Ecto neural progenitor cell (in vitro differentiated cells): ENCODE measurements at places on chromosomes 11 and 22.

- no peak for DNase-seq
These were observed 29.8 kb upstream of the NFAM1 start for GRCh38 chr22:42462016-42462415.

GRCh38 chr22:39481595-39481994, 20.5 kb upstream of the MIEF1 start:
- DNase-seq, result no peak

- no peak for DNase-seq
These were observed 40.7 kb downstream of the FAM181B start for GRCh38 chr11:82692981-82693380.

DNA sequence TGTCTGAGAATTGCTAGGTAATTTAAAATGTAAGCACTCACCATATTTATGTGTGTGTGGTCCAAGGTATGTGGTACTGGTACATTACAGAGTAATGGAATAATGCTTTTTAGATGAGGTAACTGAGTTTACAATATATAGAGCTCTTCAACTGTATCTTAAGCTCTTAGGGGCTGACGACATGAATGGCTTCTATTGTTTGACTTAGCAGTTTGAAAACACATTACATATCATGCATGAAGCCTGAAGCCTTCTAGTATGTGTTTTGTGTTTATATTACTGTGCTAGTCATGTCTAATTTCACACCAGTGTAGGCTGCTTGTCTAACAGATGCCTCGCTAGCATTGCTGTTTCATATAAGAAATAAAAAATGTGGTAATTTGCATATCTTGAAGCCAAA, 37.2 kb downstream of the GAS2 start:
- DNase-seq, result no peak

DNA sequence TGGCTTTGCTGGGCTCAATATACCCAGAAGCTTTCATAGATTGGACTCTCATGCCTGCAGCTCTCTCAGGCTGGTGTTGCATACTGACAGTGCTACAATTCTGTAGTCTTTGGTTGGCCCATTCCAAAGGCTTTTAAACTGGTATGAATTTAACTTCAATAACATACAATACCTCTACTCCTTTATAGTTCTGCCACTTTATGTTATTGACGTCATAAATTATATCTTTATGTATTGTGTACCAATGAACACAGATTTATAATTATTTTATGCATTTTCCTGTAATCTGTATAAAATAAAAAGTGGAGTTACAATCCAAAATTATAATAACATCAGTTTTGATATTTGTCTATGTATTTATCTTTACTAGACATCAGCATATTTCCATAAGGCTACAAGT, 16.2 kb downstream of the PATE2 start:
- DNase-seq, result no peak

DNA sequence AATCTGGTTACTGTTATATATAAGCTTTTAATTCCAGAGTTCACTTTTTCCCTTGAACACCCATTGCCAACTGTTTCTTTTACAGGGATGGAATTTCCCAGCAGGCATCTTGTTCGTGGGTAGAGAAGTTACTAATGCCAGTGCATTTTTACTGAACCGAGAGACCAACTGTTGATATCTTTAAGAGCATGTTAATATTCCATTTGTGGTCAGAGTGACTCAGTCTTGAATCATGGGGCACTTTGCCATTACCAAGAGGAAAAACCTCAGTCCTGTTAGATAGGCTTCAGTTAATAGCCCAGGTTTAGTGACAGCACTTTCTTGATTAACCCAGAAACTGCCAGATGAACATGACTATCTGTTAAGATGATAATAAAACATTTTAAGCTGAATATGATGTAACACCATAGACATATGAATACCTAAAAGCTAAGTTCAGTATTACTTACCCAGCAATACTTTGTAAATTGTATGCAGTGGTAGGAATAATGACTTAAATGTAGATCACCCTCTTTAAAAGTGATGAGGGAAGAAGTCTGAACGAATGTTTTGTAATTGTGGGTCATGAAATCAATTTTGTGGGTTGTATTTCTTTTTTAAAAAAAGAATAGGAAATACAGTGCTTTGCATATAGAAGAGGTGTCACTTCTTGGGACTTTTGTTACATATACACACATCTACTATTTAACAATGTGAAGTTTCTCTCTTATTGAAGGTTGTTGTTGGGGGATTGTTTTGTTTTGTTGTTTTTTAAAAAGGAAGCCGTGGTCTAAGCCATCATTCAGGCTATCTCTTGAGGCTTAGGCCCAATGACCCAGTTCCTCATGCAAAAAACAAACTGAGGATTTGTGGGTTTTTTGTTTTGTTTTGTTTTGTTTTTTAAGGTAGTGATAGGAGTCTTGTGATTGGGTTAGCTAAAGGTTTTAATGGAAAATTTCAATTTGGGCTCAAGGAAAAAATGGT, 79.2 kb upstream of the GRIK4 start:
- DNase-seq, result no peak

- peak; percentile 61 for DNase-seq
These were observed at the start of gene GUCY1A2 for GRCh38 chr11:107018219-107018901. Gene GUCY1A2 (minus strand): TSS chr11:107018476. CDS start chr11:107018055, 421 bp downstream.

DNA sequence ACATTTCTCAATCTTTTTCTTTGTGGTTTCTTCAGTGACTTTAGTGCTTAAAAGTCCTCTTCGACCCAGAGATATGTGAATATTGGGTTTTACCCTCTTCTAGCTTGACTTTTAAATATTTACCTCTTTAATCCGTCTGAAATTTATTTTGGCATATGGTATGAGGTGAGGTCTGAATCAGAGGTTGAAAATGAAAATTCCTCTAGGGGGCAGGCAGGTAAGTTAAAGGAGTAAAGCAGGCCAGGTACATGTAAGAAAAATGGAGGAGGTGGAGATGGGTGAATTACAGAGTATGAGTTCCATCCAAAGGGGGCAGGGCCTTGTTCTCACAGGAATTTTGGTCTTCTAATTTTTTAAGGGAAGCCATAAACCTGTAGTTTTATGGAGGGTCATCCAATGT, 263.8 kb upstream of the NARS2 start:
- DNase-seq, result no peak

- no peak for DNase-seq
These were observed 133.5 kb downstream of the RBFOX2 start for GRCh38 chr22:35894937-35895708.

DNA sequence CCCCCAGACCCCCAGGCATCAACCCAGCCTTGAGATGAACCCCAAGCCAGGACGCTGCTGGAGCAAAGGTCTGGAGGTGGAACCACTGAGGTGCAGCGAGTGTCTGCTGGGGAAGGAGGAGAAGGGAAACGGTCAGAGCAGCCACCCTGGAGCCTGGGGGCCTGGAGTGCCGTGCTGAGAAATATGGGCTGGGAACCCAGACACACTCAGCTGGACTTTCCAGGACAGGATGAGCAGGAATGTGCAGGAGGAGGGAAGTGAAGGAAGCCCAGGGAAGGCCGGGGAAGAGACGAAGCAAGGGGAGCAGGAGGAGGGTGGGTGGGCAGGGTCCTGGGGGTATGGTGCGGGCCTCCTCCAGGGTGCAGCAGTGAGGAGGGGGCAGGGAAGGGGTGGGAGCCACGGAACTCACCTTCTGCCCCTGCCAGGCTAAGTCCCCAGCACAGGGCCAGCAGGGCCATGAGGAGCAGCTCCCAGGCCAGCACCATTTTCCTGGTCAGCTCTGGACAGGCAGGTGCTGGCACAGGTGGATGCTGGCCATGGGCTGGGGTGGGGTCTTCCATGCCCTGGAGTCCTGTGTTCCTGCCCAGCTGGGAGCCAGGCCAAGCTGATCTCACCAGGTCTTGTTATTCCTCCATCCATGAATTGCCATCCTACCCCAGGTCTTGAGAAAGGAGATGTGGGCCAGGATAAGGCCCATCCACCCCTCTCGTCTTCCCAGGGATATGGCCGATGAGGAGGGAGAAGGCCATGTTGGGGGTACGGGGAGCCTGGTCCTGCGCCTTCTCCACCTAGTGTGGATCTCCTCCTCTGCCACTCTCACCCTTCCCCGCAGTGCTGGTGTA, 40.0 kb downstream of the CSF2RB start:
- DNase-seq, result no peak

DNA sequence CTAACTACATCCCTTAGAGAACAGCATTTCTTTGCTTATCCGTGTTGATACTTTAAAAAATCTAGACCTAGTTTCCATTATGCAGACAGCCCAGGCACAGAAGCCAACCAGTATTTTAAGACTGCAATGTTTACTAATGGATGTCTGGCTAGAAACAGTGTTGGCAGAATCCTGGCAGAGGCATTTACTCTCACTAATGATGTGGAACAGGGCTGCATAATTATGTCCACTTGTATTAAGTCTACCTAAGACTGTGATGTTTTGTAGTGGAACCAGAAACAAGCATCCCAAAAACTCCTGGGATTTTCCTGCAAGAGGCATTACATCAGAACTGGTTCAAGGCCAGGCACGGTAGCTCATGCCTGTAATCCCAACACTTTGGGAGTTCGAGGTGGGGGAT, 50.2 kb upstream of the PICALM start:
- DNase-seq, result no peak
